Stimulated activated CD8-positive, alpha-beta memory T cell treated with anti-CD3 and anti-CD28 coated beads, Interleukin-4, amount 100 ng/mL, for 4 hours (primary cell): ENCODE measurements at places on chromosomes 2 and 18.

- DNase-seq = no peak
These were observed 6.4 kb downstream of the SLC8A1 start for GRCh38 chr2:40445467-40445866.

DNA sequence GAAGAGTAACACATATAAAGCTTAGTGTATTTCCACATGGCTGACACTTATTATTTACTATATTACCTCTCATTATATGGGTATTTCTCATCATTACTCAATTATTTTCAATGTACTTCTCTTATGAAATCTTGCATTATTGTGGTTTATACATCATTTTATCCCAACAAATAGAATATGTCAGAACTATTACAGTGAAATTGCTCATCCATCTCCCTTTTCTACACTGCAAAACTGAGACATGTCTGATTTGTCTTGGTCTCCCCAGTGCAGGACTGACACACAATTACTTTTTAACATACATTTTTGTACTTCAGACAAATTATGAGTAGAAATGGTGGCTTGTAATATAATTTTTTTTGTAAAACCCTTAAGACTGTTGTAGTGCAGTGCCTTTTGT lies 600.9 kb downstream of the PLCL1 start:
- no peak for DNase-seq

GRCh38 chr2:48527226-48527885 lies 2.6 kb upstream of the STON1 start:
- DNase-seq = no peak

DNA sequence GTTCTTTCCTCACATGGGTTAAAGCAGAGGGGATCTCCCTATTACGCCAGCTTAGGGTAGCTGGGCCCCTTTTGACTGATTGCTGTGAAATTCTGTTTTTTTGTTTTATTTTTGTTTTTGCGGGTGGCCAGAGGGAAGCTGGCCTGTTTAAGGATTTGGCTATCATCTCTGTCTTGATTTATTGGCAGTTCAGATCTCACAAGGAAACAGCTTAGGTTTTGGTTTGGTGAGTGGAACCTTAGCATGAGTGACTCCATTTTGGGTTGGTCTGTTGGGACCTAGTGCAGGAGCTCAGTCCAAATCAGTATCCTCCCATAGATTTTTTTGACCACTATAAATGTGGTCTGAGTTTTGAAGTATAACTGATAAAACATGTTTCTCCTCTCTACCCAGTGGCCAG lies 25.6 kb upstream of the NTSR2 start:
- no peak for DNase-seq
